Mucosa of descending colon (tissue), 3 donors: ENCODE measurements at places on chromosomes 16 and 17. TPM values are rescaled to one million over a fixed set of nuclear protein-coding genes. Genes with fewer than 3 reads are reported as not detected.
A peak's percentile ranks its signal among the peaks of the same experiment; 100 is the strongest.

DNA sequence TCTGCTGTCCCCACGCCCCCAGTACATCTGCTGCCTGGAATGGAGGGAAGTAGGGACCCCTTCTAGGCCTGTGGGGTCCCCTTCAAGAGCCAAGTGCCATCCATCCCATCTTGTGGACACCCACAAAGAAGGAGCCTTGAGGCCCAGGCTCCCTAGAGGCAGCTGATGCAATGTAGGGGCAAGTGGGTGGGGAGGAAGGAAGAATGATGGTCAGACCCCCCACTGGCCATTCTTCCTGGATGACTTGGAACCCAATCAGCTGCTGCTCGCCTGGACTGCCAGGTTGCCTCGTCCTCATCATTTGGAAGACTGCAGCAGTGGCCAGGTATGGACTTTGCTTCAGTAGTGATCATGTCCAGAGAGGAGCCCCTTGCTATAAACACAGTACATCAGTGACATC is 48.9 kb downstream of the SMPD3 start:
- DNase-seq = no peak

PRSS33 gene
- not detected for total RNA-seq

DNA sequence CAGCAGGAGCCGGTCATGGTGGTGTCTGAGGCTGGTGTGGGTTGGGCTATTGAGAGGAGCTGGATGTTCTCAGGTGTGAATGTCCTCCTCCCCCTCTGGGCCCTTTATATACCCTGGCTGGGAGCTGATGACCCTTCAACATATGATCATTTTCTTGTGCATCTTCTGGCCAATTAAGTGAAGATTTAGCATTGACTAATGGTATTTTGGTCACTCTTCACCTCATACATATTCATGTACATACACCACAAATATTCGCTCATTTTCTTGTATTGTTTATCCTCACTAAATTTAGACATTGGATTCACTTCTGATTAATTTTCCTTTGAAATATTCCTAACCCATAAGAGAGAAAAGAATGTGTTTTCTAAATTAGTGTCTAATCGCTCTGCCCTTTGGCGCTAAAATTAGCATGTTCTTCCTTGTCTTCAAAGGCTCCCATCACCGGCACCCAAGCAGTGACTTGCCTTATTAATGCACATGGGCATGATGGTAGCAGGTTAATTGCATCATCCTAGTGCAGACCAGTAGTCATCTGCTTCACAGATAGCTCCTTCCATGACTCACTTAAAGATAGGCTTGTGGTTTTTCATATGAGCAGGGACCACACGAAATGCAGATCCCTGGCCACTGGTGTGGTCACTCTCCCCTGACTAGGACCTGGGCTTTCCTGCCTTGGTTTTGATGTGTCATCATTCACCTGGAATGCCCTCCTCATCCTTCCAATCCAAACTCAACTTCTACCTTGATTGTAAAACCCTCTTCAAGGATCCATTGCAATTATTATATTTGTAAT is at the start of gene KRTAP2-4:
TSS of gene KRTAP2-4 (minus strand) at position 51 of the 796 bp plus-strand sequence. CDS start at position 17, 34 bp downstream.
- no peak for DNase-seq

GRCh38 chr17:41579484-41580243 is 7.0 kb downstream of the KRT14 start:
- DNase-seq = peak; percentile 90

ACSM3 gene
- 27.0 TPM for total RNA-seq

- DNase-seq = no peak
Measured at GRCh38 chr16:78479723-78480122, 380.3 kb downstream of the WWOX start.

GNGT2 gene
- 1.7 TPM for total RNA-seq

RHBDF1 gene
- total RNA-seq = 27.2 TPM

GRCh38 chr17:45008216-45008615 is 40.1 kb upstream of the C1QL1 start:
- no peak for DNase-seq

GRCh38 chr17:17635126-17635525 is 43.6 kb upstream of the PEMT start:
- DNase-seq = no peak

CLDN7 gene
- 586 TPM for total RNA-seq

DNA sequence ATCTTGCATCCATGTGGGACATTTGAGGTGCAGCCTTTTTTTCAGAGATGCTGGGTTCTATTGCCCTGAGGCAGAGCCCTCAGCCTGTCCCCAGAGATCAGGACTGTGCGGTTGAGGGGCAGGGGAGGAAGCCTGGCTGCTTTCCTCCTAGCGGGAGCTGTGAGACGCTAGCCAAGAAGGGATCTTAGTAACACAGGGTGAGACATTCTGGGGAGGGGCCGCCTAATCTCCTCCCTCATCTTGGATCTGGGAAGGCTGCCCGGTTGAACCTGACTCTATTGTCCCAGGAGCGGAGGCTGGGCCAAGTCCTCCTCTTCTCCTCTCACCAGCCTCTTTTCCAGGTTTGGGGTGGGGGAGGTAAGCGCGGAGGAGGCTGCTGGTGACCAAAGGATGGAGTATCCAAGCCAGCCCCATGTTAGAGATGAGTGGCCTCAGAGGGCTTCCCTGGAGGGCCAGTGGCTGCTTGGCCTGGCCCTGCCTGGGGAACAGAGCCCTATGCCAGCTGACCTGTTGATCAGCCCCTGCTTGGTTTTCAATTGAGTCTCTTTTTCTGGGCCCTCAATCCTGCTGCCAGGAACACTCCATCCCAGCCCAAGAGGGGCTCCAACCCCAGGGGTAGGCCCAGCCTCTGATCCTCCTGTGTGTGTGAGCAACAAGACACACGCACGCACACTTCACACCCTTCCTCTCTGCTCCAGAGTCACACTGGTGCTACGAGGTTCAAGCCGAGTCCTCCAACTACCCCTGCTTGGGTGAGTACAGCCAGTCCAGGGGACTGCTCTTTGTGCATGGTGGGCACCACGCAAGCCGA is 5.0 kb downstream of the CA4 start:
- DNase-seq = no peak

CCL4 gene
- 8.8 TPM for total RNA-seq

MMD gene
- 10.3 TPM for total RNA-seq

GRCh38 chr16:74813109-74813641 is 38.6 kb upstream of the FA2H start:
- DNase-seq = peak; percentile 91

GRCh38 chr17:79737046-79737921 is 6.5 kb downstream of the ENPP7 start:
- DNase-seq = no peak

EXOC3L1 gene
- 6.8 TPM for total RNA-seq

DNA sequence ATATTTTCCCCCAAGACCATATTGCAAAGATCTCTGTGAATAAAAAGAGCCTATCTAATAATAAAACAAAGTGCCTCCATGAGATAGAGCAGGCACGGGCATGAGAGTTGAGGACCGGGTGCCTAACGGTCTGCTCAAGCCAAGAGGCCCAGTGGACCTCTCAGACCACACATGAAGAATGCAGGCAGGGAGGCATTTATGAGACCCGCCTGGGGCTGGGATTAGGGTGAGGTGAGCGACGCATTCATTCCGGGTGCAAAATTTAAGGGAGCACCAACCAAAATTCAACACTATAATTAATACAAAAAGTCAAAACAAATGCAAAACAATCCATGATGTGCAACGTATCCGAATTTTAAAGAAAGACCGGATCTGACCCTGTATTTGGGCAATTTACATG is 108.5 kb downstream of the MAF start:
- no peak for DNase-seq

GRCh38 chr17:50451943-50452629 is 16.6 kb downstream of the CHAD start:
- no peak for DNase-seq

DNA sequence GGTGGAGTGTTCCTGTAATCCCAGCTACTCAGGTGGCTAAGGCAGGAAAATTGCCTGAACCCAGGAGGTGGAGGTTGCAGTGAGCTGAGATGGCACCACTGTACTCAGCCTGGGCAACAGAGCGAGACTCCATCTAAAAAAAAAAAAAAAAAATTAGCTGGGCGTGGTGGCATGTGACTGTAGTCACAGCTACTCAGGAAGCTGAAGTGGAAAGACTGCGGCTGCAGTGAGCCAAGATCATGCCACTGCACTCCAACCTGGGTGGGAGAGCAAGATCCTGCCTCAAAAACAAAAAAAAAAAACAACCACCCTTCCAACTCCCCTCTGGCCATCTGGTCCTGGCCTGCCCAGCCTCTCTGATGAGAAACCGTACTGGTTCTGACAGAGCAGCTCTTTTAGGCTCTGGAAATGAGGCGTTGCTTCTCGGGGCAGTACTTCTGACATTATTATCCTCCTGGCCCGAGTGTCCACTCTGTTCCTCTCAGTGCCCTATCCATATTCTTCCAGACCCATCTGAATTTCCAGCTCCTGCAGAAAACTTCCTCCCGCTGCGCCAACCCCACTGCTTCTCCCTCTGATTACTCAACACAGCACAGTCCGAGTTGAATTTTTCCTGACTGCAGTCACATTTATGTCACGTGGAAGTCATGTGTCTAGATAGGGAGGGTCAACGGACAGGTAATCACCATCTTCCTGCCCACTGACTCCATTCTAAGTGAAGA is 13.3 kb downstream of the GGA2 start:
- no peak for DNase-seq

DNA sequence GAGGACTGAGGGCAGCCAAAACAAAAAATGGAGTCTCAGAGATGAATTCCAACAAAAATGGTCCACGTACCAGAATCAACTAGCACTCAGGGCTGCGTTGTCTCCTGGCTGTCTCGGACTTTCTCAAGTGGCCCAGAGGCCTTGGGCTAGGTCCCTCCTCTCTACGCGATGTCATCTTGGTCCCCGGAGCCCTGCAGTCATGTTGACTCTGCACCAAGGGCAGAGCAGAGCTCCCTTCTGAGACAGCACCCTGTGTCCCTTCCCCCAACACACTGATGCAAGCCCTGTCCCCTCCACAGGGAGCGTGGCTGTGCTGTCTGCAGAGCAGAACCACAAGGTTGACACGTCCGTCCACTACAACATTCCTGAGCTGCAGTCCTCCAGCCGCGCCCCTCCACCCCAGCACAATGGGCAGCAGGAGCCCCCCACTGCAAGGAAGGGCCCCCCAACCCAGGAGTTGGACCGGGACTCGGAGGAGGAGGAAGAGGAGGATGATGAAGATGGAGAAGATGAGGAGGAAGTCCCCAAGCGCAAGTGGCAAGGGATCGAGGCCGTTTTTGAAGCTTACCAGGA is 20.8 kb downstream of the GINS2 start:
- DNase-seq = no peak

DNA sequence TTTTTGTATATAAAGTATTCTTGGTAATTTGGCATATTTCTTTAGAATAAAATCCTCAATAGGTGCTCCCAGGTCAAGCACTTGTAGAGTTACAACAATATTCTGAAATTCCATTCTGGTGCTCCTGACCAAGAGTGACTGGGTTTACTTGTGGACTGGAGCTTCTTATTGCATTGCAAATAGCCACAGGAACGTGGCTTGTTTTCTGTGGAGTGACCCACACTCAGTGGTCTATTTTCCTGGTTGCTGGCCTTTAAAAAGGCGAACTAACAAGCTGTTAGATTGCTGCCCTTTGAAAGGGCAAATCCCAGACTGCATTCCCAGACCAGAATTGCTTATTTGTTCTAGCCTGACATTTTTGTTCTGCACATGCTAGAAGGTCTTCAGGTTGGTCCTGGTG is 658.8 kb upstream of the GOT2 start:
- DNase-seq = no peak

CCL14 gene
- 6.2 TPM for total RNA-seq

DNA sequence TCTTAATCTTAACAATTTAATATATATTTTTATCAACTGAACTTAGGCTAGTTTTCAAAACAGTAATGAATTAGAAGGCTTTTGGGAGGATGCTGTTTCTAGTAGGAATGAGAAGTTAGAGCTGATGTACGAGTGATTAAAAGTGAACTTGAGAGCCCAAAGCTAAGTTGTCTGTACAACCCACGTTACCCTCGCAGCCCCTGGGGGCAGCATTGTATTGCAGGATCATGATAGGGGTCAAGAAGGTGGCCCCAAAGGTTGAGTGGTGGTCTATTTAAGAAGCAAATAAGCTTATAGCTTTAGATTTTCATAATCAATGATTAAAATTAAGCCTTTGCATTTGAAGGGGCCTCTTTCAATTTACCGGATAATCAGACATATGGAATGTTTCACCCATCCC is 33.7 kb upstream of the ALDH3A2 start:
- no peak for DNase-seq

CSH2 gene
- not detected for total RNA-seq

HBM gene
- not detected for total RNA-seq

GRCh38 chr17:38797828-38798227 is 1.5 kb downstream of the PIP4K2B start:
- DNase-seq = no peak

- DNase-seq = peak; percentile 89
Measured at GRCh38 chr17:30970831-30971567, at the start of gene RNF135. RNF135 (plus strand) TSS chr17:30971039; CDS start chr17:30971074, 35 bp downstream.

DNA sequence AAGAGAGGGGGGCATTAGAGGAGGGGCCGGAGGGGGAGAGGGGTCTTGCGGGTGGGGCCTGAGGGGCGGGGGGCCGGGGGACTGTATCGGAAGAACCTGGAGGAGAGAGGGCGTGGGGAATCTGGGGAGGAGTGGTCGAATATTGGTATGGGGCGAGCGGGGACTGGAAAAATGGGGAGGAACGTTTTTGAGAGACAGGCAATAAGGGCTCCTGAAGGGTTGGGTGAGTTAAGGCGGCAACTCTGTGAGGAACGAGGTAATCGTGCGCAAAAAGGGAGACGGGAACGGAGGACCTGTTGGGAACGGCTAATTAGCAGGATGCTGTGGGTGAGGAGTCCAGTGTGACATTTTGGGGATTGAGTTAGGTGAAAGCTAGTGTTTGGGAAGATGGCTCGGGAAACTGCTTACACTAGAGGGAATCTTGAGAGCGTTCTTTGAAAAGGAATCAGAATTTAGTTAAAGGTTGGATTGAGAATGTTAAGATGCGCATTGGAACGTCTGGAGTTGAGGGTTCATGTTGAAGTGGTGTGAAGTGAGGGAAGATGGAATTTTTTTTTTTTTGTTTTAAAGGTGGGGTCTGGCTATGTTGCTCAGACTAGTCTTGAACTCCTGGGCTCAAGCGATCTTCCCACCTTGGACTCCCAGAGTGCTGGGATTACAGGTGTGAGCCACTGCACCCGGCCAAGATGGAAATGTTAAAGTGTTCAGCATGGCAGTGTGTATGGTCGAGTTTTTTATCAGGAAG is 662 bp downstream of the WIPF2 start:
- DNase-seq = no peak

C17orf67 gene
- total RNA-seq = 1.1 TPM

GRCh38 chr16:27531186-27531585 is 18.5 kb downstream of the GTF3C1 start:
- no peak for DNase-seq

GRCh38 chr16:17448640-17449638 is 21.8 kb downstream of the XYLT1 start:
- DNase-seq = no peak

DNA sequence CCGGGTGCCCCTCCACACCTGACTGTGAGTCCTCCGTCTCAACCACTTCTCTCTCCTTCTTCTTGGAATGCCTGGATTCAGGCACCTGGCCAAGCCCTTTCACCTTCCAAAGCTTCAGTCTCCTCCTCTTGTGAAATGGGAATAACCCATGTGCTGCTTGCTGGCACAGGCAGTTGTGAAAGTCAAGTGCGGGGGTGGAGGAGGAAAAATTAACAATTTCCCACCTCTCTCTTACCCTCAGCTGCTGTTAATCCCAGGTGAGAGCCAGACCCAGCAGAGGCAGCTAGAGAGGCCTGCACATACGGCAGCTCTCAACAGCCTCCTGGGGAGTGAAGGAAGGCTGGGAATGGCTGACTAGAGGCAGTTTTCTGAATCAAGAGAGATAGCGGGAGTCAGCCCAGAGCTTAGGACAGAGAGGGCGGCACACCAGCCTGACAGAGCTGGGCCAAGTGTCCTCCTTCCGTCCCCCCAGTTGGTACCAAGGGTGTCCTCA is 77.9 kb upstream of the LGALS9 start:
- no peak for DNase-seq
